Fibroblast of lung (primary cell): ENCODE measurements at places on chromosomes 2 and 18. TPM values are rescaled to one million over a fixed set of nuclear protein-coding genes. Genes with fewer than 3 reads are reported as not detected.
A peak's percentile ranks its signal among the peaks of the same experiment; 100 is the strongest.

- no peaks in the 10 kb centered on the region for H3K27me3 ChIP-seq
- no peak overlapping the region for H3K27ac ChIP-seq
- no peak overlapping the region for H3K4me3 ChIP-seq
- no peaks in the 10 kb centered on the region for H3K4me1 ChIP-seq
- no peak for DNase-seq
- no peaks in the 10 kb centered on the region for H3K36me3 ChIP-seq
Observed at GRCh38 chr2:167001165-167001564, 112.9 kb downstream of the XIRP2 start.

DNA sequence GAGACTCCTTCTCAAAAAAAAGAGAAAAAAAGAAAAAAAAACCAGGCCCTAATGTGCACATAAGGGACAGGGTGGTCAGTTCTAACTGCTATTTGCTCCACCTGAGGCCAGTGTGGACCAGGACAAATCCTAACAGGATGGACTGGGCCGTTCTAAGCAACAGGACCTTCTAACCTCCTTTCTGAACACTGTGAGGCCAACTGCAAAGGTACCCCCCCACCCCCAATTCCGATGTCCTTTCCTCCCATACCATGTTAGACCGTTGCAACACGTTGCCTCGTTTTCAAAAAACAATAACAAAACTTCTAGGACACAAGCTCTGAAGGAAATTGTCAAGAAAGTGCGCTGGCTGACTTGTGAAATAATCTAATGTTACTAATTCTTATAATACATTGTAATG, 1.2 kb downstream of the THAP4 start:
- DNase-seq: no peak
- H3K4me1 ChIP-seq: no peaks in the 10 kb centered on the region
- peak overlapping the region; percentile 85 for H3K4me3 ChIP-seq

GRCh38 chr2:239150125-239151011, 250.5 kb downstream of the HDAC4 start:
- DNase-seq: no peak
- H3K27me3 ChIP-seq: no peaks in the 10 kb centered on the region
- H3K36me3 ChIP-seq: peaks cover 2% of the 10 kb centered on the region
- no peak overlapping the region for H3K4me3 ChIP-seq
- H3K27ac ChIP-seq: no peak overlapping the region

DNA sequence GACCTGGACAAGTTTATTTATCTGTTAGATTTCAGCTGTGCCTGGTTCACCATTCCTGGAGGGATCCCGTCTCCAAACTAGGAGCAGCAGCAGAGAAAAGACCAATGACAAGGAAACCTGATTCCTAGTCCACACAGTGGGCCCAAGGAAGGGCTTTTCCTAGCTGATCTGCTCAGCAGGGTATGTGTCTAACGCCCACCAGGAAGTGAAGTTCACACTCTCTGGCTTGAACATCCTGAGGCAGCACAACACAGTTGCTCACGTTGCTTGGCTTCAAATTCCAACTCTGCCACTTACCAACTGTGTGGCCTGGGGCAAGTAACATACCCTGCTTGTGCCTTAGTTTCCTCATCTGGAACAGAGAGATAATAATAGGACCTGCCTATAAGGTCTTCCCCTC, 42.9 kb downstream of the XDH start:
- H3K4me3 ChIP-seq: no peak overlapping the region
- H3K4me1 ChIP-seq: no peaks in the 10 kb centered on the region
- no peak for DNase-seq
- H3K36me3 ChIP-seq: no peaks in the 10 kb centered on the region
- no peaks in the 10 kb centered on the region for H3K27me3 ChIP-seq

- H3K4me3 ChIP-seq: no peak overlapping the region
- no peak overlapping the region for H3K27ac ChIP-seq
- H3K36me3 ChIP-seq: no peaks in the 10 kb centered on the region
- H3K27me3 ChIP-seq: no peaks in the 10 kb centered on the region
Observed at GRCh38 chr2:95059656-95060370, 34.3 kb downstream of the MAL start.

DNA sequence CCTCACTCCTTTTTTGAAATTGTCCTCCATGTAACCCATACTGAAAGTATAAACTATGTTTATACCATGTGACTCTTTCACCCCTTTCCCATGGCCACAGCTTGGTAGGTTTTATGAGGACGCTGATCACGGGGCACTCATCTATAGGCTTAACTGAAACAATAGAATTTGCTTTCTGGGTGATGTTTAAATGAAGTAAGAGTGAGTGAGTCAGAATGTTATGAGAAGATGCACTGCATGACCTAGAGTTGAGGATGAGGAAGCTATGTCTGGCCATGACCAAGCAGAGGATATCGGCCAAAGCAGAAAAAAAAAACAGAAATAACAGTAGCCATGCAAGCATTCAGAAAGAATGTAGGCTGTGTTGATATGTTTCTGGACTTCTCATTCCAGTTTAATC, 34.9 kb downstream of the SCN1A start:
- peaks cover 8% of the 10 kb centered on the region for H3K4me1 ChIP-seq
- no peaks in the 10 kb centered on the region for H3K27me3 ChIP-seq
- no peaks in the 10 kb centered on the region for H3K36me3 ChIP-seq
- H3K4me3 ChIP-seq: no peak overlapping the region
- peak; percentile 59 for DNase-seq
- no peak overlapping the region for H3K27ac ChIP-seq

TMEM163 gene
- total RNA-seq: under 0.01 TPM in 1 of 2 replicates, not detected in the other

DNA sequence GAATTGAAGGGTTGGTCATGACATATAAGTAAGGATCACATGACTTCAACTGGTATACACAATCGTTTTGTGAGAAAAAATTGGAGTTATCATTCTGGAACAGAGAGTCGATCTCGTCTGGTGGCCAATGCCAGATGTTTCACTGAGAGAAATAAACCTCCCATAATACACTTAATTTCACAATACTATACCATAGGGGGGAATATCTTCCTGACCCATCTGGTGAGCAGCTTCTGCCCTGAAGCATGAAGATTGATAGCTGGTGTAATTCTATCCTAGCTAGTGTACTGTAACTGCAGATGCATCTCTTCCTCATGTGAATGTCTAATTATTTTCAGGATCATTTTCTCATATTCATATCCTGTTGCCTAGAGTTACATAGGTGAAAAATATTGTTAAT, 15.7 kb upstream of the CDH7 start:
- DNase-seq: no peak
- H3K4me3 ChIP-seq: no peak overlapping the region
- H3K36me3 ChIP-seq: no peaks in the 10 kb centered on the region

GRCh38 chr2:37357530-37357929, 13.1 kb downstream of the QPCT start:
- H3K36me3 ChIP-seq: no peaks in the 10 kb centered on the region
- no peak overlapping the region for H3K4me3 ChIP-seq
- no peak overlapping the region for H3K27ac ChIP-seq
- no peaks in the 10 kb centered on the region for H3K4me1 ChIP-seq
- no peak for DNase-seq

GRCh38 chr2:179422037-179422643, 157.5 kb upstream of the SESTD1 start:
- H3K36me3 ChIP-seq: no peaks in the 10 kb centered on the region
- H3K4me3 ChIP-seq: no peak overlapping the region
- no peaks in the 10 kb centered on the region for H3K27me3 ChIP-seq
- no peaks in the 10 kb centered on the region for H3K4me1 ChIP-seq
- no peak overlapping the region for H3K27ac ChIP-seq

DSG1 gene
- not detected in 2 replicates for total RNA-seq

DNA sequence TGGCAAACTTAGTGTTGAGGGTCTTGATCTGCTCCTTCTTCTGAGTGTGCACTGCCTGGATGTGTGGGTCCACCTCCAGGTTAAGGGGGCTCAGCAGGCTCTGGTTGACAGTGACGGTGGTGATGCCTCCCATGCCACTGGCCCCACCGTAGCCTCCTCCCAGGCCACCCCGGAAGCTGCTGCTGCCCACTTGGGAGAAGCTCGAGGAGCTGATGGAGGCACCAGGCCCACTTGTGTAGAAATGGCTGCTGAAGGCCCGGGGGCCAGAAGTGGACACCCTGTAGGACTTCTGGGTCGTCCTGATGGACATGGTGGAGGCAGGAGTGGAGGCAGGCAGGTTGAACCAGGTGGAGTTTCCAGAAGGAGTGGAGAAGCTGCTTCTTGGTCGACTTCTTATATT, 6.4 kb upstream of the DUSP19 start:
- H3K4me3 ChIP-seq: no peak overlapping the region
- no peak overlapping the region for H3K27ac ChIP-seq
- H3K4me1 ChIP-seq: no peaks in the 10 kb centered on the region
- no peaks in the 10 kb centered on the region for H3K36me3 ChIP-seq
- DNase-seq: no peak

ANKRD36C gene
- total RNA-seq: 31.1 and 32.9 TPM in 2 replicates

- DNase-seq: no peak
- no peaks in the 10 kb centered on the region for H3K27me3 ChIP-seq
- no peak overlapping the region for H3K4me3 ChIP-seq
Observed at GRCh38 chr2:118731413-118731812, 116.0 kb downstream of the EN1 start.

- H3K27ac ChIP-seq: no peak overlapping the region
- no peak for DNase-seq
- H3K36me3 ChIP-seq: no peaks in the 10 kb centered on the region
- no peak overlapping the region for H3K4me3 ChIP-seq
Observed at GRCh38 chr18:74060579-74060978, 87.1 kb downstream of the FBXO15 start.

KCNJ3 gene
- not detected in 2 replicates for total RNA-seq

DNA sequence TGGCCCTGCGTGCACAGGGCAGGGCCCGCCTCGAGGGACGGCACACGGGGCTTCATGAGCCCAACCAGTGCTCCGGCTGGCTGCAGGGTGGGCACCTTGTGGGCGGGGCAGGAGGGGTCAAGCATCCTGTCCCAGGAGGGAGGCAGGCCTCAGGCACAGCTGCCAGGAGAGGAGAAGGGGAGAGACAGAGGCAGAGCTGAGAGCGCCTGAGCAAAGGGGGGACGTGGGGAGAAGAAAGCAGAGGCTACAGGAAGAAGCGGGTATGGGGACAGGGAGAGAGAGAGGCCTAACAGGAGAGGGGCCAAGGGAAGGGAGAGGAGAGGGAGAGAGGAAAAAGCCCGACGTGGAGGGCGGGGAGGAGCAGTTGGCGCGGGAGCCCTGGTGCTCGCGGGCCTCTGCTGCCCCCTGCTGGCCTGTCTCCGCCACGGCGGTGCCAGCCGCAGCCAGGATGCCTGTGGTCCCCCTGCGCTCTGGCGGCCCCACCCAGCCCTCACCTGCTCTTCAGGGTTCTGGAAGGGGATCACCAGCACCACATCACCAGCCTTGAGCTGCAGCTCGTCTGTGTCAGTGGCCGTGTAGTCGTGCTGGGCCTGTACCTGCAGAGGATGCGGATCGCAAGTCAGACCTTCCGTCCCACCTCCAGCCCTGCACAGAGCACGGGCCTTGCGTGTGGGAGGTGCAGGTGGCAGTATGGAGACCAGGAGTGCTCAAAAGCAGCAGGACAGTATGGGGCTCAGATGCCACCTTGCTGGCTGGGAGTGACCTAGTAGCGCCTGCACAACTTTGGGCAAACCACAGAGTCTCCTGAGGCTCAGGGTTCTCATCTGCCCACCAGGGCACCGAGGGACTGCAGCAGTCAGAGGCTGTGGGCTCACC, 56.8 kb downstream of the BIN1 start:
- H3K36me3 ChIP-seq: no peaks in the 10 kb centered on the region
- no peak overlapping the region for H3K27ac ChIP-seq
- H3K27me3 ChIP-seq: no peaks in the 10 kb centered on the region
- DNase-seq: peak; percentile 62
- H3K4me3 ChIP-seq: no peak overlapping the region

DNA sequence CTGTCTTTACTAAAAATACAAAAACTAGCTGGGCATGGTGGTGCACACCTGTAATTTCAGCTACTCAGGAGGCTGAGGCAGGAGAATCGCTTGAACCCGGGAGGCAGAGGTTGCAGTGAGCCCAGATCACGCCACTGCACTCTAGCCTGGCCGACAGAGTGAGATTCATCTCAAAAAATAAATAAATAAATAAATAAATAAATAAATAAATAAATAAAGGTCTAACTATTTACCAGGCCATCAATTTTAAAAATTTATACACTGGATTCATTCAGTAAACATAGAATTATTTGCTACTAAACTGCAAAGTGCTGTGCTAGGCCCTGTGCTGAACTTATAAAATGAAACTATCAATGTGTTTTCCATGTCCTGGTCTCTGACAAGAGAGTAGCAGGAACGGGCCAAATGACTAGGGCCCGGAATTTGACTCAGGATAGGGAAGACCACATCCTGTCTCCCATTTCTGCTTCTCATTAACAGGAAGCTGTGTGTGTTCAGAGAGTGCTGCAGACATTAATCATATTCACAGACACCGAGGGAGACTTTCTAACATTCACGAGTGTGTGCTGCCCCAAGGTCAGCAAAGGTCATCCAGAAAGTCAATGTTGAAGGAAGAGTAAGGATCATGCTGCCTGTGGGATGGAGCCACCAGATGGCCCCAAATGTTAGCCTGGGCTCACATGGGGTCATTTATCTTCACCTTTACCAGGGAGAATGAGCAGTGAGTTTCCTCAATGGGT, 95.8 kb downstream of the SPP2 start:
- no peaks in the 10 kb centered on the region for H3K36me3 ChIP-seq
- peak overlapping the region; percentile 41 for H3K27ac ChIP-seq
- H3K4me3 ChIP-seq: no peak overlapping the region
- no peaks in the 10 kb centered on the region for H3K27me3 ChIP-seq
- peaks cover 3% of the 10 kb centered on the region for H3K4me1 ChIP-seq

GRCh38 chr2:109537565-109538222, 76.1 kb downstream of the SEPTIN10 start:
- no peak overlapping the region for H3K4me3 ChIP-seq
- DNase-seq: peak; percentile 59
- no peak overlapping the region for H3K27ac ChIP-seq
- H3K27me3 ChIP-seq: no peaks in the 10 kb centered on the region

DNA sequence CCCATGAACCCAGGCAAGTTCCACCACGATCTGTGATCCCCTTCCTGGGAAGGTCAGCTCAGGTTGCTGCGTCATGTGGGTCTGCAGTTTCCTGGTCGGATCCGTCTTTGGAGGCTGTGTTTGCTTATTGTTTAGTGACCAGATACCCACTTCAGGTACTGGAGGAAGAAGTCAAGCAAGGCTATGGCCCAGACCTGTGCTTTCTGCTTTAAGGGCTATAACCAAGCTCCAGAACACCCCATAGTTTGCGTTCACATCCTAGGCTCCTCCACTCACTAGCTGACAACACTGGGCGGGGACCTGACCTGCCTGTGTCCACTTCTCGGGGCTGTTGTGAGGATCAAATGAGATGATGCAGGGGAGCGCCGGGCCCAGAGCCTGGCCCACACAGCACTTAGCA, 44.0 kb downstream of the MAL start:
- H3K27ac ChIP-seq: no peak overlapping the region
- H3K27me3 ChIP-seq: no peaks in the 10 kb centered on the region
- no peak for DNase-seq
- H3K36me3 ChIP-seq: no peaks in the 10 kb centered on the region

DNA sequence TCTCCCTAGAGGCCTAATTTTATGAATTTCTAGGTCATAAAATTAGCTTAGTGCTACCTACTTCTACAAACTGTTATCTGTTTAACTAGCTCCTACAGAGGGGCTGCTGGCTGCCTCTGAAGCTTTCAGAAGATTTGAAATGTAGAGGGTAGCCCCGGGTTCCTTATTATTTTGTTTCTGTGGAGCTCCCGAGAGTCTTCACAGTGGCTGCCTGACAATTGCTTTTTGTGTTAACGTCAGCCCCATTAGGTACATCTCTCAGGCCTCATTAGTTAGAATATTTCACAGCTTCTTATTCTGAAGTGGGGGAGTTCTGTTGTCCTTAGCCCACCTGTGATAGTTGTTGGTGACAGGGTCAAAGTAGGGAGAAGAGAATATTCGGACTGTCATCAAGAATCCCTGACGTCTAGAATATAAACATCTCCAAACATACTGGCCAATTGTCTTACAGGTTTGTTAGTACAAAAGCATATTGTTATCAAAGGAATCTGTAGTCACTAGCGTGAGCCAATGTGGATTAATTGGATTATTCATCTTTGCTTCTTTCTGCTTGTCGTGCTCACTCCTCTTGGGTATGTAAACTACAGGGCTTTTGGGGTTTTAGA, 77.5 kb downstream of the DIS3L2 start:
- H3K36me3 ChIP-seq: no peaks in the 10 kb centered on the region
- H3K4me1 ChIP-seq: no peaks in the 10 kb centered on the region
- no peak overlapping the region for H3K4me3 ChIP-seq
